ENCODE measurements at places on chromosomes 16 and 17.

DNA sequence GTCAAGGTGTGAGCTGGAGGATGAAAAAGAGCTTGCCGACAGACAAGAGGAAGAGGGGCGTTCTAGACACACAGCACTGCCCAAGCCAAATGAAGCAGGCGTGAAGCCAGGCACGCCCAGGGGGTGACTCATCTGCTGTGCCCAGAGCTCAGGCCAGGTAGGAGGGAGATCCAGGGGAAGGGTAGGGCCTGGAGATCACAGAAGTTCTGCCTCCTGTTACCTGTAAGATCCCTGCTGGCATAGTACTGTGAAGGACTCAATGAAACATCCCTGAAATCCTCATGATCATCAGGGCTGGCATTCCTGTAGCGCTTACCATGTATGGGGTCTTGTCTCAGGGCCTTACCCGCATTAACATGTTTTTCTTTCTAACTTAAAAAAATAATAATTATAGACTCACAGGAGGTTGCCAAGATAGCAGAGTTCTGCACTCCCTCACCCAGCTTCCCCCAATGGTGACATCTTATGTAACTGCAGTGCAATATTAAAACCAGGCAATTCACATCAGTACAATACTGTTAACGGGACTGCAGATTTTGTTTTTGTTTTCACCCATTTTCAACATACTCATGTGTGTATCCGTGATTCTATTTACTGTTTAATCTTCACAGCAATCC lies 158.6 kb downstream of the XYLT1 start:
- DNase-seq: no peak

GRCh38 chr16:84068041-84068440 lies 25.4 kb upstream of the SLC38A8 start:
- no peak for DNase-seq

GRCh38 chr17:3636908-3637373 lies 381 bp downstream of the CTNS start:
- no peak for DNase-seq

DNA sequence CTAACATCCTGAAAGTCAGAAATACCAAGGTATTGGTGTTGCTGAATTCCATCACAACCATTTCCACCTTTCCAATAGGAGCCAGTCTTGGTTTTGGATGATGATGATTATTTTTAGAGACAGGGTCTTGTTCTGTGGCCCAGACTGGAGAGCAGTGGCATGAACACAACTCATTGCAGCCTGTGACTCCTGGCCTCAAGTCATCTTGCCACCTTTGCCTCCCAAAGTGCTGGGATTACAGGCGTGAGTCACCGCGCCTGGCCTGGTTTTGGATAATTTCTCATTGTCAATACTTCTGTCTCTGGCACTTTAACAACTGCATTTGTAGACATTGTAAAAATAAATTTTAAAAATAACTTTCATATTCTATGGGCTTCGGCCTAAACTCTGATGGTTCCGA lies 22.6 kb downstream of the STAT5B start:
- no peak for DNase-seq

- DNase-seq: no peak
Measured at GRCh38 chr17:14545156-14545906, 244.4 kb downstream of the HS3ST3B1 start.

GRCh38 chr16:74568961-74569631 lies 37.8 kb downstream of the GLG1 start:
- DNase-seq: no peak

DNA sequence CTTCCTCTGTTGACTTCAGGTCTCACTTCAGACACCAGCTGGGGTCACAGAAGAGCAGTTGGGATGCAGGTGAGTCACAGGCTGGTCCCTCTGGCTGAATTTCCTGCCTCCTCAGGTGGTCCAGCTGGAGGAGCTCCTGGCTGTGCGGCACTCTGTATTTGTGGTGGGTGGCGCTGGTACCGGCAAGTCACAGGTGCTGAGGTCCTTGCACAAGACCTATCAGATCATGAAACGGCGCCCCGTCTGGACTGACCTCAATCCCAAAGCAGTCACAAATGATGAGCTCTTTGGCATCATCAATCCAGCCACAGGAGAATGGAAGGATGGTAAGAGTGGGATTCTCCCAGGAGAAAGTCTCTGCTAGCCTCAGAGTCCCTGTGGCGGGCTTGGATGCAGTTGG lies 149.2 kb downstream of the DNAH9 start:
- no peak for DNase-seq

GRCh38 chr17:14922411-14922810 lies 342.7 kb downstream of the PMP22 start:
- no peak for DNase-seq

GRCh38 chr17:76685846-76686245 lies 24.9 kb downstream of the MXRA7 start:
- no peak for DNase-seq

GRCh38 chr17:67833946-67834631 lies 8.8 kb downstream of the BPTF start:
- no peak for DNase-seq

DNA sequence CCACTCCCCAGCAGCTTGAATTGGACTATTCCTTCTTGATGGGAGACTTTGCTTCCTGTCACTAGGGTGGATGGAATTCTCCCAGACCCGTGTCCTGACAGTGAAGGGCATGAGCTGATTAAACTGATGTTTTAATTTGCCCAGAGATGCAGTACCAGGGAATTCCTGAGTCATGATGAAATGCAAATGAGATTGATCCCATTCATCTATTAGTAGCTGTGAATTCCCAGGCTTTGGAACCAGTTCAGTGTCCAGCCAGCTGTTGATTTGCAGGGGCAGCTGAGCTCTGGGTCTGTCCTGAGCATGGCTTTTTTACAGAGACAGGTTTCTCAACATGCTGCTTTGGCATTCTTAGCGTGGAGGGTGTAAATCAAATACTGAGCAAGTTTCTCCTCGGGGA lies 157.9 kb downstream of the PITPNC1 start:
- DNase-seq: no peak

DNA sequence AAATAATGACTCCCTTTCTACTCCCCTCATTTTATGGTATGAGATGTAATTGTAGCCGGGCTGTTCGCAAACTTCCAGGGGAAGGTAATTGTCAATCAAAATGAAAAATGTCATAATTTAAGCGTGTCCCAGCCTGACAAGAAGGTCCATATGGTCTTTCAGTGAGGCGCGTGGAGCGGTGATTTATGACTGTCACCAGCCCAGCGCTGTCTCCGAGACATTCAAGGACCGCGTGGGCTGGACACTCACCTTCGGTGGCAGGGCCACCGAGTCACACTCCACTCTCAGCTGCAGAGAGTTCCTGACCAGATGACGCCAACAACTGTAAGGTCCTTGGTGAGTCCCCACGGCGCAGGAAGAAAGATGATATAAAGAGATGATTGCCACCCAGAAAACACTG lies 157.7 kb upstream of the TNRC6C start:
- DNase-seq: no peak

DNA sequence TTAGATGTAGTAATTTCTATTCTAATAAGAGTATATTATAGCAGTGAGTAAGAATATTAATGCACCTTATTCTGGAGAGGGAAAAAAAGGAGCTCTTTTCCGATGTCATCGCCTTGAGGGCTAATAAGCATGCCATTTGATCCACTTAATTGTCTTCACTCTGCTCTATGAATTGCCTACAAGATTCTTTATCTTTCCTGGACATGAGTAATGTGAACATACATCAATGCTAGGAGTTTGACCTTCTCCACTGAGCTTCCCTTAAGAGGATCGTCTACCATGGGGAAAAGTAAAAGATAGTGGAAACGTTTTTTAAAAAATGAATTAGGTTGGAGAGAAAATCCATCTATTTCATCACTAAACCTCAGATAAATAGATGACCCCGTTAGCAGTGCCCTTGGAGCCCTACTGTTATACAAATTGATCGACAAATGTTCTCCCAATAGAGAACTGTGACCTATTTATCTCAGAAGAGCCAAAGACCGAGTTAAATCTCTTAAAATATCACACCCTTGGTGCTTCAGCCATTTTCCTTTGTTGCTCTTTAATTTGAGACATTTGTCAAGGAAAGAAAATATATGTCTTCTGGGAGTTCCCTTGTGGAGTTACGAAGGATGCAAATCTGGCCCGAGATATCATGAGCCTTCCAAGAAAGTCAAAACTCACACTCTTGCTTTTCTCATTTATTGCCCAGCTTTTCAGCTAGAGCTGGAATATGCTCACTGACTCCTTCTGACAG lies 898.5 kb downstream of the KCNJ2 start:
- DNase-seq: no peak

- DNase-seq: no peak
Measured at GRCh38 chr16:35533683-35534082, 2074.3 kb downstream of the TP53TG3F start.

DNA sequence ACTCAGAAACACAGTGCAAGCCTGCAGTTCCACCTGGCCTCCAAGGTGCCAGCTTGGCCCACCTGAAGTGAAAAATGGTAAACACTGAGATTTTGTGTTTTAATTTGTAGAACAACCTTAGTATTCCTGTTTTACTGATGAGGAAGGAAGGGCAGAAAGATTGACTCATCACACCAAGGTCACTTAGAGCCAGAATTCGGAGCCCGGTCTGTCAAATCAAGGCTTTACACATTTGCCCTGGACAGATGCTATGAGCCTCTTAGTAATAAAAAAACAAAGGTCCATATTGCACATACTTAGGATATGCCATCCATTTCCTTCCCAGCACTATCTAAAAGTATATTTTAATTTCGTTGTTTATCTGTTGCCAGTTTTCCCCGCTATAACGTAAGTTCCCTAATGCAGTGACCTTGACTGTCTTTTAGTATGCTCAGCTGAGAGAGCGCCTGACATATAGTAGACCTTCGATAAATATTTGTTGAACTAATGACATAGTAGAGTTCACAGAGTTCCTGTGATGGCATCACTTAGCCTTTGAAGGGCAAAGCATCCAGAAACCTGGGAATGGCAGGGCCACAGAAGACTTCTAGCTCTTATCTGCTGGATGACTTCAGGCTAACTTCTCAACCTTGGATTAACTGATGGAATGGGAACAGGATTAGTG lies 7.2 kb upstream of the TBKBP1 start:
- DNase-seq: no peak
